ENCODE measurements at places on chromosomes 2 and 18.

GRCh38 chr2:166334805-166335204 is 40.9 kb downstream of the SCN9A start:
- DNase-seq: no peak

GRCh38 chr2:26720322-26721114 is 28.0 kb downstream of the KCNK3 start:
- DNase-seq: no peak

DNA sequence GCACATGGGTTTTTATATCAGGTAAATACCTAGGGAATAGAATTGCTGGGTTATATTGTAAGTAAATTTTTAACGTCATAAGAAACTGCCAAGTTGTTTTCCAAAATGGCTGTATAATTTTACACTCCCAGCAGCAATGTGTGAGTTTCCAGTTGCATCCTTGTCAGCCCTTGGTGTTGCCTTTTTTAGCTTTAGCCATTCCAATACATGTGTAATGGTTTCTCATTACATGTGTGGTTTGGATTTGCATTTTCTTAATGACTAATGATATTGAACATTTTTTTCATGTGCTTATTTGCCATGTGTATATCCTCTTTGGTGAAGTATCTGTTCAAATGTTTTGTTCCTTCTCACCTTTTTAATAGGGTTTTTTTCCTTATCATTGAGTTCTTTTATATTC is 70.8 kb downstream of the ABI2 start:
- DNase-seq: no peak

GRCh38 chr2:186717320-186718007 is 23.6 kb downstream of the FAM171B start:
- DNase-seq: no peak

GRCh38 chr2:241087420-241088268 is 14.4 kb downstream of the MTERF4 start:
- DNase-seq: no peak

DNA sequence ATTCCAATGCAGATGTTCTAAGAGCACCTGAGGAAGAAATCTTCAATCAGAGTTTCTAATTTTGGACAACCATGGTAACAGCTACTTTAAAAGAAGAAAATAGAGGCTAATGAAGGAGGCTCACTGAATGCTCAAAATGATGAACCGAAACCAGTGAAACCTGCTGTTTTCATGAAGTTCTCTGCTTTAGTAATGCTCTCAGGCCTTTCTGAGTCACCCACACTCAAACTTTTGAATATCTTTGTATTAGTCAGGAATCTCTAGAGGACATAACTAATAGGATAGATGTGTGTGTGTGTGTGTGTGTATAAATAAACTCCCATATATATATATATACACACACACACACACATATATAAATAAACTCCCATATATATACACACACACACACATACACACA is 76.9 kb upstream of the RIT2 start:
- no peak for DNase-seq

DNA sequence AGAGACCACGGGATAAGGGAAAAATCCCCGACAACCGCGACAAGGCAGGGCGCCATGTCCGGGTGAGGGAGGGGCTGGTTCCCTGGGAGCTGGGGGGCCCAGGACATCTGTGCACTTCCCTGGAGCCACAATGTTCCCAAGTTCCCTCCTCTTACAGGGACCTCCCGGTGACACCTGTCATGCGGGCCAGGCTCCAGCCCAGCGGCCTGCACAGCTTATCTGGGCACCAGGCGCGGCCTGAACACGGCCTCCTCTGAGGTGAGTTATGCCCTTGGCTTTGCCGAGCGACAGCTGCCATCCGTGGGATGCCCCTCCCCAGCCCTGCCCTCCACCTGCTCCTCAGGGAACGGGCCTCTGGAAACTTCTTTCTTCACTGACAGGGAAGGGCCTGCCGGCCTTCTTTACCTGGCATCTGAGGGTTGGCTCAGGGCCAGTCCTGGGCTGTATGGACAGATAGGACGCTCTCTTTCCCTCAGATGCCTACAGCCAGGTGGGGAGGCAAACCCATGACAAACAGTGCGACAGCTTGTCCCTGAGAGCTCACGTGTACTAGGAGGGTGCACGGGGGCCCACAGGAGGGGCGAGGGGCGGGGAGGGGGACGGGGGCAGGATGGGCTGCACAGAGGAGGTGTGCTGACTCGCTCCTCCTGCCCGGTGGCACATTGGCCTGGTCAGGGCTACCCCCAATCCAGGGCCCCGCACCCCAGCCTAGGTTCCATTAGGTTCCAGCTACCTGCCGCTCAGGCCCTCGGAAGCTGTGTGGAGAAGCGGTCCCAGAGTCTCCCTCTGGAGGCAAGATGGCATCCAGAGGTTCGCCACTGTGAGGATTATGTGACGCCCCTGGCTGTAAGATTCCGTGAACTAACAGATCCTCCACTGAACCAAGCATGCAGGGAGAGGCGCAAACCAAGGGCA is 34.9 kb upstream of the HPCAL1 start:
- DNase-seq: no peak

GRCh38 chr2:74227646-74228045 is 29.2 kb downstream of the MTHFD2 start:
- no peak for DNase-seq

- DNase-seq: no peak
Measured at GRCh38 chr2:241929551-241930490, 60.3 kb downstream of the RTP5 start.

DNA sequence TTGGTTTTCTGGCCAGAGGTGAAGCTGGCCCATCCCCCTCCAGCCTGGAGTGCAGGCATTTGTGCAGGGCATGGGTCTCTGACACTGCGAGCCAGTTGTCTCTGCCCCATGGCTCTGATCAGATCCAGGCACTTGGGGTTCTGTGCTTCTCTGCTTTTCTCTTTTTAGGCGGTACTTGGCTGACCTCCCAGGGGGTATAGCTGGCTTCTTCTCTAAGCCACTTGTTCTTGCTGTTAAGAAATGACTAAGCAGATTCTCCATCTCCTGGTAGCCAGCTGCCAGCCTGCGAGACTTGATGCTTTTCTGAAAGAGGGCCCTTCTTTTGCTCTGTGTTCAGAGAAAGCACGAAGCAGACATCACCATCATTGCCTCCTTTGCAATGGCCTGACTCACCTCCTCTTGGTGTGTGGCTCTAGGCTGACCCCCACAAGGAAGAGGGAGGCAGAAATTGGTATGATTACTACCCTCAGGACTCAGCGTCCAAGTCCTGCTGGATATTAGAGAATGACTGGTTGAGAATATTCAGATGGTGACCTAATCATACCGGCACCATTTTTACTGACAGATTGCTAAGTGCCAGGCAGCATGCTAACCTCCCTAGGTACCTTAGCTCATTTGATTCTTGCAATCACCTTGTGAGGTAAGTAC is 32.7 kb downstream of the TNP1 start:
- no peak for DNase-seq

- no peak for DNase-seq
Measured at GRCh38 chr2:60899230-60899891, 18.0 kb downstream of the REL start.

DNA sequence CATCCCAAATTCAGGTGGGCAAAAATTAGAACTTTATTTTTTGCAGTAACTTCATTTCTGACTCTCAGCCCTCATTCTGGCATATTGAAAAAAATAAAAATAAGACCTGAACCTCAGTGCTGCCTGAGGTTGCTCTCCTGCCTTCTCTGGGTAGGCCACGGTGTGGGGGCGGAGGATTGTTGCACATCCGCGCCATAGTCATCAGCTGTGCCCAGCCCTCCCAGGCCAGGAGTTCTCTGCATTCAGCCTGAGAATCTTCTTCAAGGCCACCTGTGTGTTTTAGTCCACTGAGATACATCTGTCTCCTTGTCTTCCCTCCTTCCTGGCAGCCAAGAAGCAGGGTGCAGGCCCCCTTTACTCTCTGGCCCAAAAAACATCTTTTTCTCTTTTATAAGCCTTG is 94.7 kb downstream of the ARMC9 start:
- DNase-seq: no peak

DNA sequence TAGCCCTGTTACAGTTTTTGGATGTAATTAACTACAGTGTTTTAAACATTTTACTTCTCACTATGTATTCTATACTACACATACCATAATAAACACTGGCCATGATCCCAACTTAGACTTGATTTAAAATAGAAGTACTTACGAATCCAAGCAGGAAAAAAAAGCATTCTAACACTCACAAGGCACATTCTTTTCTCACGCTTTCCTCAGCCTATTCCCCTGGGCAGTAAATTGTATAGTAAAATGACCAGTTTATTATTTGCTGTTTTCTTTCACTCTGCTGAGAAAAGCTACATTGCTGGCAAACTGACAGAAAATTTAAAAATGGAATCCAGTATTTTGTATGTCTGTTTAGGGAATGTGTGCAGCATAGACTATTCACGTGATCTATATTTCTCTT is 2.8 kb upstream of the TANC1 start:
- DNase-seq: no peak

DNA sequence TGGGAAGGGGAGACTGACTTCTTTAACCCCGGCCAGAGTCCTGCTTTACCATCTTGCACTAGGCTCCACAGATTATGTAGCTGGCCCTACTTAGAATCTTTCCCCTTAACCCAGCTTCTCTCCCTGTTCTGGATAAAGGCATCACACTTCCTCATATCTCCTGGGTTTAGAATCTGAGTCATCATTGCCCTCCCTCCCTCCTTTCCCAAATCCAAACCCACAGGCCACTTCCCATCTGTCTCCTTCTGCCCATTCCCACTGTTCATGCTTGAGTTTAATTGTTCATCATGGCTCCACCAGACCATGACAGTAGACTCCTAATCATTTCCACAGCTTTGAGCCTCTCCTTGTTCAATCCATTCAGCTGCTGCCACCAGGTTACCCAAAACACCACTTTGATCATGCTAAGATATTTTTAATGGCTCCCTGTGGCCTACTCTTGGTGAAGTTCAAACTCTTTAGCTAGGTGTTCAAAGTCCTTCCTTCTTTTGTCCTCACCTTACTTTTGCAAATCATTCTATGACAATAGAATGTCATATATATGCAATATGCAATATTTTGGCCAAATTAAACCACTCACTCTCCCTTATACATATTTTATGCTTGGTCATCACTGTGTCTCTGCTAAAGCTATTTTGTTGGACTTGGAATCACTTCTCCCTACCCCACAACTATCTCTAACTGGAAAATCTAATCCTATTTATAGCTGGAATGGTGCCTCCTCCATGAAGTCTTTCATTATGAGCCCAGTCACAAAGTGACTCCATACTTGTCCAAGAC is 5.5 kb downstream of the PDE11A start:
- DNase-seq: no peak

- no peak for DNase-seq
Measured at GRCh38 chr2:177756336-177756735, 316.2 kb downstream of the PDE11A start.

GRCh38 chr2:37855283-37856041 is 69.6 kb upstream of the RMDN2 start:
- DNase-seq: no peak

DNA sequence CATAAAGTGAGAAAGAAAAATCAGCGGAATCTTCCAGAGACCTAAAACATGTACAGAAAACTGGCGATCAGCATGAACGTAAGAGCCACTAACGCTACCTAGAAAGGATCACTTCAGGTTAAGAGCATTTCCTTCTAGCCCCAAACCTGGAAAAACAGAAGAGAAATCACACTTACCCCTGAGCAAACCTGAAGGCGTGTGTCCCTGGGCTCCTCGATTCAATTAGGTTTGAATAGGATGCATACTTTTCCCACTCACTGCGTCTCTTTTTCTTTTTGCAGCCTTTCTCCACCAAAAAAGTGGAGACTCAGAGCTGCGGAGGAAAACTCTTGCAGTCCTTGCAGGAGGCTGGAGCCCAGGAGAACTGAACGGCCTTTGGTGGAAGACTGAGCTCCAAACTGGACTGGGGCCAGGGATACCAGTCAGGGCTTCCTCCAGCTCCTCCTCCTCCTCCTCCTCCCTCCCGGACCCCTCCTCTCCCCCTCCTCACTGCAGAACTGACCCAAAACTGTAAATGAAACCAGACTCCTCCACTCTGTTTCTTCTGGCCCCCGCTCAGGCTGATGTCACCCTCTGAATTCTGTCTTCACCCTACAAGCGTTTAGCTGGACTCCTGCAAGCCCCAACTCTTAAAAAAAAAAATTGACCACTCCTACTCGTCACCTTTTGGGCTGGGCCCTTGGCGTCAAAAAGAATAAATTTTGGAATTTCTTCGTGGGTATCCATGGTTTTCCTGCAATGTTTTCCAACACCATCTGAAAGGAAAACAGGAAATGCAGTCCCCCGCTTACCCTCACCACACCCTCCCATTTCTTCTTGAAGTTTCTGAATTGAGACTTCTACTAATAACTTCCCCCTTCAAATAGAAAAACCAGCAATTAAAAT is at the start of gene COL6A3:
COL6A3 (minus strand) TSS at position 388 of the 885 bp plus-strand sequence. CDS start 17,347 bp downstream, outside the sequence.
- DNase-seq: no peak

GRCh38 chr2:130756874-130757668 is 1.7 kb downstream of the AMER3 start:
- DNase-seq: no peak

GRCh38 chr2:143696651-143697050 is 567.4 kb downstream of the ARHGAP15 start:
- no peak for DNase-seq

GRCh38 chr2:76953733-76954347 is 568.3 kb downstream of the LRRTM4 start:
- DNase-seq: no peak

- DNase-seq: no peak
Measured at GRCh38 chr2:157986761-157987160, 110.6 kb upstream of the ACVR1 start.
